ENCODE measurements at places on chromosomes 11 and 22.

- no peak for DNase-seq
Measured at GRCh38 chr11:11845071-11845470, 3.3 kb downstream of the USP47 start.

GRCh38 chr11:125938418-125938817, 7.4 kb upstream of the VSIG10L2 start:
- no peak for DNase-seq

- no peak for DNase-seq
Measured at GRCh38 chr22:29459773-29460172, 20.2 kb upstream of the NEFH start.

GRCh38 chr22:37282385-37282677, at the start of gene CYTH4:
TSS of gene CYTH4 (plus strand) at chr22:37282508. CDS start at chr22:37282570, 62 bp downstream.
- peak; percentile 81 for DNase-seq

GRCh38 chr11:76239483-76240160, 33.3 kb upstream of the WNT11 start:
- DNase-seq: no peak

GRCh38 chr11:76609736-76610370, 60.7 kb downstream of the LRRC32 start:
- DNase-seq: no peak

- DNase-seq: no peak
Measured at GRCh38 chr22:50684501-50684900, 11.9 kb downstream of the SHANK3 start.

- no peak for DNase-seq
Measured at GRCh38 chr11:10898763-10899025, 40.8 kb upstream of the ZBED5 start.

DNA sequence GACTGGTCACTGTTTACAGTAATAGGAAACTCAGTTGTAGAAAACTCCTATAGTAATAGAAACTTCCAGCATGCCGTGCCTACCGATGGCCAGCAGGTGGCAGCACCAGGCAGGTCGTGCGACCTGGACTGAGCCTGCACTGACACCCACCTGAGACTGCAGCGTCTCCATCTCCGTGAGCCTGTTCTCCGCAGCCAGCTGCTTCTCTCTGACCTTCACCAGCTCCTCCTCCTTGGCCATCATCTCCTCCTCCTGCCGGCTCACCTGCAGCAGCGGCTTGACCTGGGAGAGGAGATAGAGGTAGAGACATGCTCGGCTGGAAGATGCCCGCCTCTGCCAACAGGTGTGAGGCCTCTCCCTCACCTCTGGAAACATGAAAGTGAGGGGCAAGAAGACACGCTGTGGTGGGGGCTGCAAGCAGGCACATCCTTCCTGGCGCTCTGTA, 48.5 kb downstream of the APOL1 start:
- peak; percentile 84 for DNase-seq

DNA sequence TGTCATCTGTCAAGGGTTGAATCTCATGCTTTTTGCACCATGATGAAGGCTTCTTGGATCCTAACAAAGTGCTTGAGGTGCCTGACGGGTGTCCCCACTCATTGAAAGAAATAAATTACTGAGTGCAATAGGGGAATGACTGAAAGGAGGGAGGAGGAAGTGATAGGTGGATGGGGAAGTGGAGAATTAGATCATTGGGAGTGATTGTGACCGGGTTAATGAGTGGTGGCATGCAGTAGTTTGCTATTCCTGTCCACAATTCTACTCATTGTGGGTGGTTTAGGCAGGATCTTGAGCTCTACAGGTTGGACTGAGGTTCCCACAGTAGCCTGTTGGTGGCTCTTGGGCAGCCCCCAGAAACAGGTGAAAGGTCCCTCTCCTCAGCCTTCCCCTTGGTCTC, 44.3 kb downstream of the THAP12 start:
- DNase-seq: no peak

- no peak for DNase-seq
Measured at GRCh38 chr11:64831411-64831891, 13.0 kb downstream of the CDC42BPG start.

DNA sequence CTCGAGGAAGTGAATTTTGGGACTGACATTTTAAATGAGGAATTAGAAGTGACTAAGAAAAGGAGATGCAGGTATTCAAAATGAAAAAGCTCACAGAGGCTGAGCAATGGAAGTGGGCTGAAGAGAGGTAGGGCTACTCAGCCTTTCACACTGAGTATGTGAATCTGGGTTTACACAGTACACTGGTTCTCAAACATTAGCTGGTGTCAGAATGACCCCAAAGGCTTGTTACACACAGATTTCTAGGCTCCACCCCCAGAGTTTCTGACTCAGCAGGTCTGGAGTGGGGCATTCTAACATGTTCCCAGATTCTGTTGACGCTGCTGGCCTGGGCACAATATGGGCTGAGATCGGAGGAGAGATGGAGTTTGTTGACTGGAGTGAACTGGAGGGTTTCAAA, 32.8 kb downstream of the CADM1 start:
- DNase-seq: no peak

DNA sequence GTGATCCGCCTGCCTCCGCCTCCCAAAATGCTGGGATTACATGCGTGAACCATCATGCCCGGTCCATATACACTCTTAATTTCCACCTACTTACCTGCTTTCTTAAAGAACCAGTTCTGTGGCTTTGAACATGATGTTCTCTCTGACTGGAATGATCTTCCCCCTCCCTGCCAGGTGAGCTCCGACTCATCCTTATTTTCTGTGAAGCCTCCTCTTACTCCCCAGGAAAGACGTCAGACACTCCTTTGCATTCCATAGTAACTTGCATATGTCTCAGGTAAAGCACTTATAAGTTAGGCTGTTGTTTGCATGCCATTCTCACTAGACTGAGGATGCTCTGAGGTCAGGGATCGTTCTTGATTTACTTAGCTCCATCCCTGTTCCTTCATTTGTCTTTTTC, 91.8 kb upstream of the RAB1B start:
- DNase-seq: no peak

DNA sequence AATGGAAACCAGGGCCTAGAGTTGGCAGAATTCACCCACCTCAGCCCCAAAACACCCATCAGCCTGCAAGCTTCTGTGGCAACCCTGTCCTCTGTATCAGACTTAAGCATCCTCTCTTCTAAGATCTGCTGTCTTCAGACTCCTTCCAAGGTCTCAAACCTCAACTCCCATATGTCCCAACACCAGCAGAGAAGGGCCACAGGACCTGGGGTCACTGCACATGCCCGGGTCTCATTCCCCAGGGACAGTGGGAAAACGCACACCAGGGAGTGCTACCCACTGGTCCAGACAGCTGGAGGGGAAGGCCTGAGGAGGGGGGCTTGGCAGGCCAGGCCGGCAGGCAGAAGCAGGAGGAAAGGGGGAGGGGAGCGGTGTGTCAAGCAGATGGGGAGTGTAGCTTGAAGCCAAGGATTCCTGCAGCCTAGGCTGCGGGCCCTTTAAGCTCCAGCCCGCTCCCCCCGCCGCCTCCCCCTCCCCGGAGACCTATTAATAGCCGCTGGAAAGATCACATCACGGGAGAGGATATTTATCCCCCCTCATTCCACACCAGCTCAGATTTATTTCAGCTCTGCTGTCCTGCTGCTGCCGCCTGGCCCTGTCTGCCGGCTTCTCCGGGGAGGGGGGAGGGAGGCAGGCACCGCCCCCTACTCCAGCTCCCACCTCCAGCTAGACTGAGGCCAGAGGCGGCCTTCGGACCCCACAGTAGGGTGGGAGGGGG, 16.7 kb downstream of the BCL9L start:
- no peak for DNase-seq

DNA sequence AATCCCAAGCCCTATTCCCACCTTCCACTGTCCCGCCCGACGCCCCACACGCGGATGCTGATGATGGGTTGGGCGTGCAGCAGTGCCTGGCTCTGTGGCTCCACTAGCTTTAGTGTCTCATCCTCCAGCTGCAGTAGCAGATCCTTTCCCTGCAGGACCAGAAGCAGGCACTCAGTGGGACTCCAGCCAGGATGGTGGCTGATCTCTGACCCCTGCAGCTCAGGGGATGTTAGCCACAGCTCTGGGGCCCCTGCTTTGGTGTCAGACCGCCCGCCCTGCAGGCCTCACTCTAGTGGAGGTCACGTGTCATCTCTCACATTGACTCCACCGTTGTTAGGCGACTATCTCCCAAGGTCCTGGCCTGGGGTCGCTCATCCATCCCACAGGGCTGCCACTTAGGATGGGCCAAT, 11.8 kb downstream of the SMPD1 start:
- no peak for DNase-seq

DNA sequence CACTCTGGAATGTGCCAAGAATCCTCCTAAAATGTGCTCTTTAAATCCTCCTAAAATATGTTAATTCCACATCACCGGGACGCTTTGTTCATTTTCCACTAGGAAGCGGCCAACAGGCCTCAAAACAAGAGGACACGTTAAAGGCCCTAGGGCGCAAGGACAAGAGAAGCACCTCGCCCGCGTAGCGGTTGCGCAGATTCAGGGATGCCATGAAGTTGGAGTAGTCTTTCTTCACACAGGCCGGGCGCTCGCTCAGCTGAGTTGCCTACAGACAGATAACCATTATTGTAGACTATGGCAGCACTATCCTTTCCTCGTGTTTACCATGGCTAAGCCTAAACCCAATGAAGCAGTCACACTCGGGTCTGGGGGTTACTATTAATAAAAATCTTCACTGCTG, 29.5 kb upstream of the SERPIND1 start:
- DNase-seq: no peak
